GM18507 (cell line): ENCODE measurements at places on chromosomes 6 and 20.

- DNase-seq = no peak
These were observed 967 bp downstream of the KIAA0408 start for GRCh38 chr6:127458222-127458621.

DNA sequence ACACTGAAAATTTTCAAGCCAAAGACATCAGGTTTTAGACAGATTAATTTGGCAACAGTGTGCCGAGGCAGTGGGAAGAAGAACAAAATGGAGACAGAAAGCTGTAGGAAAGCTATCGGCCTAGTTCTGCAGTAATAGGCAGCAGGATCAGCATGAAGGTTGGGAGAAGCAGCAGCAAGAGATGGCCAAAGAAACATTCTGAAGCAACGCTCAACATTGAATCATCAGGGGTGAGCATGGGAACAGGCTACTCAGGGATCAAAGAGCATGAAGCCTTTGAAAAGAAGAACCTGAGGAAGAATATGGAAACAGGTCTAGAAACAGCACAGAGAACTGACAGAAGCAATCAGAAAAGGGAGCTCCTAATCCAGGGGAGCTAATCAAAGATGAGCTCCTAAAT lies 7.1 kb upstream of the DST start:
- no peak for DNase-seq

GRCh38 chr6:132499757-132500156 lies 13.2 kb downstream of the STX7 start:
- DNase-seq = no peak

DNA sequence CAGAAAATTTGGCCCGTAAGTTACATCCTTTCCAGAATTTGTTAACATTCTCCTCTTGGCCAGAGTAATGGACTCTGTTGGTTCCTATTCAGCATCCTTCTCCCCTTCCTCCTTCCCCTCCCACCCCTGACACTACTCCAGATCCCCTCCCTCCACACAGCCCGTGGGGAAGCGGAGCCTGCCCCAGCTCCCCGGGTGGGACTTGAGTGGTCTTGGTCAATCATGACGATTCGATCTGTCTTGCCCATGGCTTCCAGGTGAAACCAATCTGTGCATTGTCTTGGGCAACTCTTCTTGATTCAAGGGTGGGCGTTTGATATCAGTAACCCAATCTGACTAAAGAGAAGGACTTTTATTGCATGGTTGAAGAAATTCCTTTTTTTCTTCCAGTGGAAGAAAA lies 143.9 kb downstream of the ANKRD60 start:
- DNase-seq = no peak

DNA sequence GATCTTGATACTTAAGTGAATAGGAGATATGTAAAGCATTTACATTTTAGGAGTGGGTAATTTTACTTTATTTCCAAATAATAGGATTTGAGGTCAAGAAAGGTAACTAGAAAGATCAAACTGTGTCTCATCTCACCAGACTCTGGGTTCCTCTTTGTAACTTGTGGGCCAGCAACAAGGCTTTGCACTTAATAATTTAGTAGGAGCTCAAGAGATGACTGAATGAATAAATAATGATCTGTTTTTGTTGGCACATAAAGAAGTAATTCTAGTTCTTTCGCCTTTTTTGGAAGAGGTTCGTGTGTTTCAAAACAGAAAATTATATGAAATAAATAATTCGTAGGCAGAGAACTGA lies 67.4 kb upstream of the FABP7 start:
- no peak for DNase-seq

GRCh38 chr6:131009790-131010189 lies 53.3 kb downstream of the EPB41L2 start:
- DNase-seq = no peak
